ENCODE measurements at places on chromosomes 3 and 15. TPM values are rescaled to one million over a fixed set of nuclear protein-coding genes. Genes with fewer than 3 reads are reported as not detected.

DNA sequence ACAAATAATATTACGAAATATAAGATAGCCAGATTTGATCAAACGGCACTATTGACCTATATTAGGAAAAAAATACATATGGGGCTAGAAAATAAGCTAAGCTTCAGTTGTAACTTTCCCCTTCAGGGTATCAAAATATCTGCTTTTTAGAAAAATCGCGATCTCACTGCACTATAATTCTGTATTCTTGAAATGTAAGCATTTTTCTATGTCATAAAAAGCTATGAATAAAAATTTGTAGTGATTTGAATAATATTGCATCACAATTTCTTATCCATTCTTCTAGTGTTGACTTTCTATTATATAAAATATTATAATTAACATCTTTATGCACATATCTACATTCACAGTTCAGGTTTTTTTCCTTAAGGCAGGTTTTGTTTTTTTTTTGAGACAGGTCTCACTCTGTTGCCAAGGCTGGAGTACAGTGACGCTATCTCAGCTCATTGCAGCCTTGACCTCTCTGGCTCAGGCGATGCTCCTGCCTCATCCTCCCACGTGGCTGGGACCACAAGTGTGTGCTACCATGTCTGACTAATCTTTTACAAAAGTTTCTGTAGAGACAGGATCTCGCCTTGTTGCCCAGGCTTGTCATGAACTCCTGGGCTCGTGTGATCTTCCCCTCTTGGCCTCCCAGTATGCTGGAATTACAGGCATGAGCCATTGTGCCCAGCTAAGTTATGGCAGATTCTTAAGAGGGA, 21.6 kb downstream of the EMC4 start:
- no peak for DNase-seq

GRCh38 chr3:64815789-64816188, 128.0 kb upstream of the ADAMTS9 start:
- no peak for DNase-seq

- DNase-seq: no peak
These were observed 279.9 kb downstream of the EBLN2 start for GRCh38 chr3:73341272-73341935.

DNA sequence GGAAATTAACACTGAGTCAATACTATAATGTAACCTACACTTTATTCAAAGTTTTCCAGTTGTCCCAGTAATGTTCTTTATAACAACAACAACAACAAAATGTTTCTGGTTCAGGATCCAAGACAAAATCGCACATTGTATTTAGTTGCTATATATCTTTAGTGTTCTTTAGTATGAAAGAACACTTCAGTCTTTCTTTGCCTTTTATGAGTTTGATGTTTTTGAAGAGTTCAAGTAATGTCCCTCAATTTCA, 7.6 kb upstream of the GRAMD1C start:
- no peak for DNase-seq

The CACNA2D3 gene
- not detected for total RNA-seq

The UQCC5 gene
- total RNA-seq: 4.8 TPM

Data from dermis microvascular lymphatic vessel endothelial cell (primary cell).